ENCODE measurements at places on chromosomes 3 and 15.

DNA sequence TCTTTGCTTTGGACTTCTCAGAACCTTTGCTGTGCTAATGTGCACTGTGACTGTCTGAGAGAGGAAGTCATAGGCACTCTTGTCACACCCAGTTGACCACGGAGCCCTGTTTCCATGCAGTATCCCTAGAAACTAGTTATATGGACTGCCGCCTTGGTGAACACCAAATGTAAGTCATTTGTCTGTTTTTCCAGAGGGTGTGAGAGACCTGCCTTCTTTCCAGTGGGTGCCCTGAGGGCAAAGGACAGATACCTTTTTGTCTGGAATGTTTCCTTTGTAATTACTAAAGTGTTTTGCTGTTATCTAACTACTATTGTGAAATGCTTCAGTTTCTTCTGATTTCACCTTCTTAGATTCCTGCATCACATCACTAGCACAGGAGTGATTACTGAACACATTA, 91.8 kb downstream of the LARS2 start:
- DNase-seq: peak; percentile 93

DNA sequence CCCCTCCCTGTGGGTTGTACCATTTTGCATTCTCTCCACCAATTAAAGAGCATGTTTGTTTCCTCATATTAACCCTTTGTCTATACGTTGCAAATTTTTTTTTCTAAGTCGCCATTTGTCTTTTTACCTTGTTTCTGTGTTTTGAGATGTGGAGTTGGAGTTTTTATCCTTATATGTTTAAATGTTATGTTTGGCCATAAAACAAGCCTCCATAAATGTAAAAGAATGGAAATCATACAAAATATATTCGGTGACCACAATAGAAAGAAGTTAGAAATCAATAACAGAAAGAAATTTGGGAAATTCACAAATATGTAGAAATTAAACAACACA, 29.2 kb downstream of the LRRK1 start:
- no peak for DNase-seq

DNA sequence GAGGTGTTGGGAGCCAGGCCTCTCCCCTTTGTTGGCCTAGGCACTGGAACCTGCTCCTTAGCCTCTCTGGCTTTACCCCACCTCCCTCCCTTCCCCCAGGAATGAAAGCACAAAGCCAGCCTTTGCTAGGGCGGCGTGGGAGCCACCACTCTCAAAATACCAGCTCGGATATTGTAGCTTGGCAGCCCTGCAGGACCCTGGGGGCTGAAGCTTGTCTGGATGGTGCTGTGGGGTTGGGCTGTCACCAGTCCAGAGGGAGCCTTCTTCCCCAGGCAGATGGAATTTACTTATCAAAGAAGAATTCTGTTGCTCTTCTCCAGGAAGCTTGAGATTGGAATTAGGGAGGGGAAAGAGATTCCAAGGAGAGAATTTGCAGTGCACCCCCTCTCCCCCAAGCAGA, 14.9 kb upstream of the GRM2 start:
- DNase-seq: no peak

DNA sequence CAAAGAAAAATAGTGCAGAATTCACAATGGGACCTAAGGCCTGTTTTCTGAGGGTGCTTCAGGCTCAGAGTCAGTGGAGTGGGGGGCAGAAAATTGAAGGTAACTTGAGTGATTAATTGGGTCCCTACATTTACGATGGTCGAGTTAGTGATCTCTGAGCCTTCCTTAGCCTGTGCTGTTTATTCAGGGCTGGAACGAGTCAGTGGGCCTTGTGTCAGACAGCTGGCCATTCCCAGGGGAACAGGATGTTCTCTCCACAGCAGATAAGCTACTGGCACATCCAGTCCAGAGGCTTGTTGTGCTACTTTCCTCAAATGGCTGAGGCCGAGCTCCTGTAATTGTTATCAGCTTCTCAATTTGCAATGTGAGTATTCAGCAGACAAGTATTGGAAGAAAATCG, 29.2 kb upstream of the CNTN3 start:
- no peak for DNase-seq

DNA sequence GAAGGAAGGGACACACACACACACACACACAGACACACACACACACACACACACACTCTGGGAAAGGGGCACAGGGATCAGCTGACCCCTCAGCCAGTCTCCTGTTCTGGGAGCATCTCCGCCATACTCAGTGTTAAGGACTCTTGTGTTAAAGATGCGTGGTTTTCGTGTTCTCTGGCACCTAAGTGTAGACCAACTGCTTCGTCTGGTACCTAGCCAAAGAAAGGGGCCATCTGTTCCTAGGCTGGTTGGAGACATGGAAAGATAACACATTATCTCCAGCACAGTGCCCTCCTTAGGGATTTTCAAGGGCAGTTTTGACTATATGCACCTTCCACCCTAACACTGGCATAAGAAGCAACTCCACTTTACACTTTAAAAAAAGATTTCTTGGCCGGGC, 65.1 kb downstream of the EPHB1 start:
- DNase-seq: no peak

GRCh38 chr3:25695731-25696420, 31.2 kb upstream of the TOP2B start:
- DNase-seq: no peak

DNA sequence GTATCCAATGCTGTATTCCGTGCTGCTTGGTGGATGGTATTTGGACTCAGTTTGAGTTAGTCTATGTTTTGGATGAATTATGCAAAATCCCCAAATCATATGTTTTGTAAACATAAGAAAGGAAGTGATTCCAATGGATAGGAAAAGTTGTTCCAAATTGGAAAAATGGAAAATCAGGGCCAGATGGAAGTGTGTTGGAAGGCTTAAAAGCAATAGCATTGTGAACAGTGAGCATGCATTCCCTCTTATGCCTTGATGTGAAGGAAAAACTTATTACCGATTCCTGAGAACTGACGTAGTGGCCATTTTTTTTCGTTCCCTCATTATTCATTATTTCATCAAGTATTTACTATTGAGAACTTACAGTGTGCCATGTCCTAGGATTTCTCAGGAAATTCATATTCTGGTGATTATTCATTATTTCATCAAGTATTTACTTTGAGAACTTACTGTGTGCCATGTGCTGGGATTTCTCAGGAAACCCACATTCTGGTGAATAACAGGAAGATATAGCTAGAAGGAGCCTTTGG, 144.1 kb upstream of the TPRG1 start:
- no peak for DNase-seq

- DNase-seq: no peak
Observed at GRCh38 chr3:150721285-150722130, 17.8 kb upstream of the ERICH6 start.

Measured in trophoblast cell (in vitro differentiated cells and primary cell).